ENCODE measurements at places on chromosomes 3 and 15. TPM values are rescaled to one million over a fixed set of nuclear protein-coding genes. Genes with fewer than 3 reads are reported as not detected.

The DLG1 gene
- 118 TPM for total RNA-seq

DNA sequence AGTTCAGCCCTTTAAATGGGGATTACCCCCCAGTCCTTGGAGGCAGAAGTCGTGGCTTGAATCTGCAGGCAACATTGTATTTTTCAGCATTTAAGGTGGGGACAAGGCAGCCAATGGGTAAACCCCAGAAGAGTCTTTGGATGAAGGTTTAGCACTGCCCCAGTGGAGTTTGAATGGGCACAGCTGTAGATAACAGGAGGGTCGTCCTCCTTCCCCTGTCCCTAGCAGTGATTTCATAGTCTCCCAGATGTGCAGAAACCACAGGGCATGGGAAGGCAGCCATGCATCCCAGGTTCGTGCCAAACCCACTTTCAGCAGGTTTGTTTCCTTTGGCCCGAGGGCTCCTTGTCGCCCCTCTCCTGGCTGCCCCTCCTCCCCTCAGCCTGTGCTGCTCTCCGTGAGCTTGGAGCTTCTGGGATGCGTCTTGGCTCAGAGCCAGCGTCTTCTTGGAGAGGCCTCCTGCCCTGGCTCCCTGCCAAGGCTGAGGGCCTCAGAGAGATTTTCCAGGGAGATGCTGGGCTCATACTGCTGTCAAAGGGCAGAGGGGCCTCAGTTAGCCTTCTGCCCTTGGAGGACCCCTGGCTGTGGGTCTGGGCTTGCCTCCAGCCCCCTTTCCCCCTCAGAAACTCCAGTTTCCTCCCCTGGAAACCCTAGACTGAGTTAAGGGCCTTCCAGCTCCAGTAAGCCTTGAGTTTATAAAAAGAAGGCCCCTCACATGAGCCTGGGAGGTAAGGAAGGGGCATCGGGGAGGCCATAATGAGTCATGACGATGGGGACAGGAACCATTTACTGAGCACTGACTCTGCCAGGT lies 48.9 kb upstream of the POLG start:
- peak; percentile 35 for DNase-seq

The MYRIP gene
- not detected for total RNA-seq

DNA sequence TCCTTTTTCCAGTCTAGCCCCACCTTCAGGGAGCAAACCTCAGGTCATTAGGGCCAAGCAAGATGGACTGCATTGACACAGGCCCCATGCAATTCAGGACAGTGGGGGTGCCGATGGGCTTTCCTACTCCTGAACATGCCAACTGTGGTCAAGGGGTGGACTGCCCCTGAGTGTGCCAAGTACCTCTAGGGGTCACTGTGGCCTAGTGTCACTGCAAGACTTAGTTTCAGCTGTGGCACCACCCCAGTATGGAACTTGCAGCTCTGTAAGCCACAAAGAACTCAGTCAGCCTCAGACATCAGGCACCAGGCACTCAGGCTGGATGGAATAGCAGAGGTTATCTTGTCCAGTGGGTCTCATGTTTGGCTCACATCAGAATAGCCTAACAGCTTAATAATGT lies 32.3 kb downstream of the EXOG start:
- no peak for DNase-seq

GRCh38 chr15:96038131-96038530 lies 292.4 kb upstream of the NR2F2 start:
- no peak for DNase-seq

GRCh38 chr3:147672035-147672434 lies 262.9 kb downstream of the ZIC1 start:
- no peak for DNase-seq

- DNase-seq, result no peak
Measured at GRCh38 chr15:38193496-38193895, 59.1 kb upstream of the SPRED1 start.

DNA sequence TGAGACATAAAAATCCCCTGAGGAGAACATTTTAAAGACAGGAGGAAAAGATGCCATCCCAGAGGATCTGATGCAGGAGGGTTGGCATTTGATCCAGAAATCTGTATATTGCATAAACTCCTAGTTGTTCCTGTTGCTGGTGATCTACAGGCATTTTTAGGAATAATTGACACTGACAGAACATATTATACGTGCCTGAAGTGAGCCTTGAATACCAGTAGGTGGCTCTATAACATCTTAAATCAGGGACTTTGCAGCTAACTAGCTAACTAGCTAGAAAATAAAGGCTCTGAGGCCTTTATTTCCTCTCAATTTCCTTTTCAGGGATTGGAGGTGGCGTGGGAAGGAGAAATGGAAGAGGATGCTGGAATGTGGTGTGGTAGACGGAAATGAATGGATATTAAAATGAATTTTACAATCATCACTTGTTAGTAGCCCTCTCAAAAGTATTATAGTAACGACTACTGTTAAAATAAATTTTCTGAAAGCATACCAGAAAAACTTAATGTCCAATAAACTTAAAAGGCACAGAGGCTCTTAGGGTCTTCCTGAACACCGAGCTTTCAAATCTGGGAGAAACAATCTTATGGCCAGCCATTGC lies 73.8 kb upstream of the ZBED2 start:
- DNase-seq, result no peak

The DNAH12 gene
- under 0.01 TPM for total RNA-seq

GRCh38 chr3:5017925-5018531 lies 38.8 kb downstream of the BHLHE40 start:
- DNase-seq, result no peak

DNA sequence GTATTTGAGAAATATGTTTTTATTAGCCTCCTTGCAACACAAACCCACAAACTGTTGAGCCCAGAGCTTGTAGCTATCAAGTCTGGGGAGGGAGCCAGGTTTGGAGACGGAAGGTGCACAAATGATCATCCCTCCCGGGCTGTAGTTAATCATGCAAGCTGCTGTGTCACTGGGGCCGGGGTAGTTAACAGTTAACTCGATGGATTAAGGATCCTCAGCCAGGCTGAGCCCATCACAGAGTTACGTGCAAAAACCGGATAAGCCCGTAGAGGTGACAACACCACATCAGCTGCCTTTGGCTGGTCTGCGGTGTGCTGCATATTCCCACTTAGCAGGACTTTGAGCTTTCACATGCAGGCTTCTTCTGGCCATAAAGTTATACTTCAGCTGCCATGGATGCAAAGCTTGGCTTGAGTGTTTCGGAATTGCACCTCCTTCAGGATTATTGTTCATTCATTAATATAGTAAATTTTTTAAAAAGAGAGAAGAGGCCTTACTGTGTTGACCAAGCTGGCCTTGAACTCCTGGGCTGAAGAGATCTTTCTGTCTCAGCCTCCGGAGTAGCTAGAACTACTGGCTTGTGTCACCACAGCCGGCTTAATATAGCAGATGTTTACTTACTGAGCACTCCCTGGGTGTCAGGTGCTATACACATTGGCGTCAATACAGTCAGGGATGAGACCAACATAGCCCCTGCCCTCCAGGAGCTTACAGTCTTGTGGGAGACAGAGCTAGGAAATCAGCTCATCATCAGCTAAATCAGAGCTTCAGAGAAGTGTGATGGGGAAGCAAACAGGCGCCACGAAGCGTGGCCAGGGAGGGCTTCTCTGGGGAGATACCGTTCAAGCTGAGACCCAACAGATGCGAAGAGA lies 226.8 kb upstream of the BHLHE40 start:
- peak; percentile 64 for DNase-seq

DNA sequence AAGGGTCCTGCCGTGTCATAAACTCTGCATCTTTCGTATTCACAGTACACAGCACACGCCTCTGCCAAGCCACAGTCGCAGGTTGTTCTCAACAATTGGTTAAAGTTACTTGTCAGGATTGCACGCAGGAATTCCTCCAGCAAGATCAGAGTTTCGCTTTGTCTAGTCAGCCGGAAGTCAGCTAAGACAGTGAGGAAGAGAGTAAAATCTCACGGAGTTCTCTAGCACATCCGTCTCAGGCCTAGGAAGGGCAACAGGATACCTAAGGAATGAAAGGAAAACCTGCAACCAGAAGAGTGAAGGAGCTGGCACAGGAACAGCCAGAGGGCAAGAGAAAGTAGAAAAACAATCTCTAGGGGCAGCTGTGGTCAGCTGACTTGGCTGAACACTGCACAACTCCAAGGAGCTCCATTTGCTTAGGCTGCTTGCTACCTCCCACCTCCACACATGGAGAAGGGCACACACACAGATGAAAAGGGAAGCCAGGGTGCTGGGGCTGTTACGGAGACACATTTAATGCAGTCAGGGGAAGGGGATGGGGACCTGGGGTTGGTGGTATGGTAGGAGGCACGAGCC lies 23.7 kb downstream of the RORA start:
- DNase-seq, result no peak

The BRPF1 gene
- 15.3 TPM for total RNA-seq

GRCh38 chr3:187982142-187982541 lies 171.8 kb upstream of the LPP start:
- no peak for DNase-seq

The LRRC2 gene
- total RNA-seq, result 0.68 TPM

- no peak for DNase-seq
Measured at GRCh38 chr3:14241716-14242115, 63.1 kb downstream of the LSM3 start.

DNA sequence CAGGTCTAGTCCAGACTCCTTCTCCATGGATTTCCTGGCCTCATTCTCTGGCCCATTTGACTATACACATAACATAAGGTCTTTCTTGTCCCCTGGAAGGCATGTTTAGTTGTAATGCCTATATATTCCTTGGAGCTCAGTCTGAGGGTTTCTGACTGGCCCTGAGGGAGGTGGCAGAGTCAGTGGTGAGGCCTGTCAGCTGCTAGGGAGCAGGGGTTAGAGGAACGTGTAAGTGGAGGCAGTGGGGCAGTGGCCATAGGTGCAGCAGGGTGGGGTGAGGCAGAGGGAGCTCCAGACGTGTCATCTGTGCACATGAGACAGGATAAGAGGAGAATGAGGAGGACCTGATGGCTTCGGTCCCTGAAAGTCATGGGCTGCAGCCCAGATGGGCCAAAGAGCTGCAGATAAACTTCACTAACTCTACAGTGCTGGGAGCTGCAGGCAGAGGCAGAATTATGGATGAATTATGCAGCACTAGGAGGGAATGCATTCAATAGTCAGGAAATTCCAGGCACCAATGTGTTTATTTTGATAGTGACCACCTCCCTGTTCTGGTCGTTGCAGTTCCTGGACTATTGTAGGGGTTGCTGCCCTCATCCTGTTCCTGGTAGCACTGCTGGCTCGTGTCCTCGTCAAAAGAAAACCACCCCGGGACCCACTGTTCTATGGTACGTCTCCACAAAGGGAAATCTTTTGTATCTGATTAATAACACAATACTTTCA lies 4.9 kb downstream of the TM6SF1 start:
- DNase-seq, result no peak

- no peak for DNase-seq
Measured at GRCh38 chr15:87735522-87735921, 521.0 kb downstream of the NTRK3 start.

The CDHR4 gene
- not detected for total RNA-seq
